Activated T-cell treated with anti-CD3 and anti-CD28 coated beads for 1 hour (primary cell): ENCODE measurements at places on chromosomes 12 and 14.

DNA sequence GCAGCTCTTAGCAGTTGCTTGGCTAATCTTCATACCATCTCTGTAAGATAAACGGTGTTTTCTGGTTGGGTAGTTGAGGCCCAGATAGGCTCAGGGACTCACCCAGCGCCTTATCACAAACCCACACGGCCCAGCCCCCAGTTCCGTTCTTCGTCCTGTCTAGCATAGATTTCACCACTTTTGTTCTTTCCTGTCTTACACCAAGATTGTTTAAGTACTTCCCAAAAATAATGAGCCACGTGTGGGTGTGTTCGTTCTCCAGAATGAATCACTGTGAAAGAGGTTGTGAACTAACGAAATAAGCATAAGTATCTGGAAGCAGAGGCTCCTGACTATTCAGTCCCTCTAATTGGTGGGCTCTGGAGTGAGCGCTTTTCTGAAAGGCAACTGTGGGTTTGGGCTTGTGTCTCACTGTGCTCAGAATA lies 21.4 kb downstream of the ACVR1B start:
- no peak for DNase-seq

GRCh38 chr14:93752980-93753561 lies 35.2 kb downstream of the PRIMA1 start:
- no peak for DNase-seq

DNA sequence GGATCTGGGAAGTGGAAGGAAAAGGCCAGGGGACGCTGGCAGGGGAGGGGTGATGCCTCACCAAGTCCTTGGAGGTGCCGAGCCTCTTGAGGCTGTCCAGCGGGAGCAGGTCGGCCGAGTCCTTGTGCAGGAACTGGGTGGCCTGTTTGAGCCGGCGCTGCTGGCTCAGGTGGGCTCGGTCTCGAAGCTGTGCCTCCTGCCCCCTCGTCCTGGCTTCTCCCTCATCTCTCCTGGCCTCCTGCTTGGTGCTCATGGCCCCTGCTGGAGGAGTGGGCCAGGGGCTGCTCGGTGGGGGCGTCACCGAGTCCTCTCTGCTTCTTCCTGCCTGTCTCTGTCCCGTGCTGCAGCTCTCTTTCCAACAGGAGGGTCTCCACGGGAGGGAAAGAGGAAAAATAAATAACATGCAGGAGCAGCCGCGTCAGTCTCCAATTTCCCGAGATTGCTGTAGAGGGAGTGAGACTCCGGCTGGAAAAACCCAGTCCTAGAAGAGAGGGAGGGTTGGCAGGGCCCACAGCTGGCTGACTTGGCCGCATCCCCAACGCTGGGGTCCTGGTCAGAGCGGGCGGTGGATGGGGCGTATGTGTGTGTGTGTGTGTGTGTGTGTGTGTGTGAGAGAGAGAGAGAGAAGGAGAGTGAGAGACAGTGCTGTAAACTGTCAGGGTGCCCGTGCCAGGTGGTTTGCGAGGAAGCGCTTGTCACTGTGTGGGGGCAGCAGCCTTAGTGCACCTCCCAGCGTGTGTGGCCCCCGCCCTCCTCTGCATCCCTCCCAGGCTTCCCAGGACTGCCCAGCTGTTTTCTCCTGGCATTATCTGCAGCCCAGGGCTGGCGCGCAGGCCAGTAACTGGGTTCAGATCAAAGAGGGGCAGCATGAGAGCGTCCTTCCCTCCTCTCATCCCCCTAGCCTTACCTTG lies at the start of gene NRIP2:
TSS of gene NRIP2 (minus strand) at position 455 of the 911 bp plus-strand sequence. CDS start at position 403, 52 bp downstream.
- no peak for DNase-seq

GRCh38 chr12:5779401-5779800 lies 165.7 kb downstream of the ANO2 start:
- no peak for DNase-seq

- peak; percentile 38 for DNase-seq
These were observed at the start of gene SAMD4A for GRCh38 chr14:54566410-54567223. SAMD4A (plus strand) TSS chr14:54567128; CDS start chr14:54567917, 789 bp downstream.

GRCh38 chr12:6146509-6146908 lies 22.0 kb upstream of the VWF start:
- no peak for DNase-seq

DNA sequence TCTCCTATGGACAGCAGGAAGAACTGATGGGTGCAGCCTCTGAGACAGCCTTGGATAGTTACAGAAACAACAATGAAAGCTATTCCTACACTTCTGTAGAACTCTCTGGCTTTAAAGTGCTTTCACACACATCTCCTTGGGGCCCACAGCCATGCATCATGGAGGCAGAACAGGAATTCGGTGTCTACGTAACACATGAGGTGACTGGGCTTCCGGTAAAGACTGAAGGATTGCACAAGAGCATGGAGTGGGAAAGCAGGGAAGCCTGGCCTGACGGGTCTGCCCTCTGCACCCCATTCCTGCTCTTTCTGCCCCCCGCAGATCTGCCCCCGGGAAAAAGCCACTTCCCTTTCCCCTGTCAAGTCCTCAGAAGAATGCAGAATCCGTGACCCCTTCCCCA lies 82.6 kb downstream of the VWF start:
- DNase-seq, result no peak

- DNase-seq, result no peak
These were observed 521.4 kb upstream of the FOXG1 start for GRCh38 chr14:28245216-28245615.
